ENCODE measurements at places on chromosomes 5 and 9. TPM values are rescaled to one million over a fixed set of nuclear protein-coding genes. Genes with fewer than 3 reads are reported as not detected.

DNA sequence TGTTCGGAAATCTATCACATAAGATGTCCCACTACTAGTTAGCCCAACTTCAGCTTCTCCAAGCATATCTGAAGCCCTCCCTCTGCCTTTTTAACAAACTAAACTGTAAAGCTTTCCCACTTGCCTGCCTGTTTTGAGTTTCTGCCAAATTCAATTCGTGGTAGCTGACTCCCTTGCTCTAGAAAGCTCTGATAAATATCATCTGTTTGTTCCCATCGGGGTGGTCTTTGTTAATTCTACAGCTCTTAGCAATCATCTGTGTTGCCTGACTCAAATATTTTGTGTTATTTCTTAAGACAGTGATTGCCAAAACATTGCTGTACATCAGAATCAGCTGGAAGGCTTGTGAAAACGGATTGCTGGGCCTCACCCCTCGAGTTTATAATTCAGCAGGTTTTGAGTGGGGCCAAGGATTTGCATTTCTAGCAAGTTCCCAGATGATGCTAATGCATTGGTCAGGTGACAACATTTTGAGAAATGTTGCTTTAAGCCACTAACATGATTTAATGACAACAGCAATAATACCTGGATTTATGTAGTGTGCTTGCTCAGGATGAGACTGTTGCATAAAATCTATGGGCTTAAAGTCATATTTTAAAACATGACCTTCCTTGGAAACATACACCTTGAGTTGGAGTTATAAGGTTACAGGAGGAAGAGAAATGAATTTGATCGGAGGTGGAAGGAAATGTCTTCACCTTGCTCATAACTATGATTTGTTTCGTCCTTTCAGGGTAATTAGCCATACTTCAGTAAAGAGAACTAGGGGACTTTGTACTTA is 631.9 kb downstream of the PSAT1 start:
- DNase-seq = no peak

- DNase-seq = no peak
Measured at GRCh38 chr9:32072570-32072969, 311.9 kb upstream of the ACO1 start.

DNA sequence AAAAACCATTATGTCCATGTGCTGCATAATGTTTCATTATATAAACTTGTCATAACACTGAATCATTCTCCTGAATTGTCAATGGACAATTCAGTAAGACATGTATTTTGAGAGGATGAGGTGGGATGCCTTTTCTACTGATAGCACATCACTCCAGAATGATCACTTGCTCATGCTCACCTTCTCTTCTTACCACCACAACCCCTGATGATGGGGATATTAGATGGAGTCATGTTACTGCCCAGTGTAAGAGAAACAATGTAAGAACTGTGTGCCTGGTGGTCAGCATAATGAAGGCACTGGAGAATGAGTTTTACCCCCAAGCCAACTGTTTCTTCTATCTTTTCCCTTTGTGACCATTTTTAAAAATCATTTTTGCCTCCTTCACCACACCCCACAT is 198.8 kb downstream of the ADAMTSL1 start:
- no peak for DNase-seq

DNA sequence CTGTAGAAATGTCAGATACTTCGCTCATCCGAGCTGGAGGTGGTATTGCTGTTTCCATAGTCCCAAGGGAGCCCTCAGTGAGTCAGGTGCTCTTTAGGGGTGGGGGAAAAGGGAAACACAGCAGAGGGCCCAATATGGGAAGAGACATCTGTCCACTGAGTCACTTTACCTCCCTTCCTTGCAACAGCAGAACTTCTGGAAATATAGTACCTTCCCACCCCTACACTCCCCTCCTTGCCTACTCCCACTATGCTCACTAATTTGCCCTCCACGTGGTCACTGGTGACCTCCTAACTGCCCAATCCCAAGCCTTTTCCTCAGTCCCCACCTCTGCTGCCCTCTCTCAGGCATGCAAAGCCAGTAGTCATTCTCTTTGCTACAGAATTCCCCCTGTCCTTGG is 1.9 kb downstream of the HK3 start:
- no peak for DNase-seq

GRCh38 chr5:54996466-54996865 is 11.1 kb upstream of the ESM1 start:
- DNase-seq = no peak

GRCh38 chr9:2041736-2042135 is 26.6 kb downstream of the SMARCA2 start:
- DNase-seq = no peak

DNA sequence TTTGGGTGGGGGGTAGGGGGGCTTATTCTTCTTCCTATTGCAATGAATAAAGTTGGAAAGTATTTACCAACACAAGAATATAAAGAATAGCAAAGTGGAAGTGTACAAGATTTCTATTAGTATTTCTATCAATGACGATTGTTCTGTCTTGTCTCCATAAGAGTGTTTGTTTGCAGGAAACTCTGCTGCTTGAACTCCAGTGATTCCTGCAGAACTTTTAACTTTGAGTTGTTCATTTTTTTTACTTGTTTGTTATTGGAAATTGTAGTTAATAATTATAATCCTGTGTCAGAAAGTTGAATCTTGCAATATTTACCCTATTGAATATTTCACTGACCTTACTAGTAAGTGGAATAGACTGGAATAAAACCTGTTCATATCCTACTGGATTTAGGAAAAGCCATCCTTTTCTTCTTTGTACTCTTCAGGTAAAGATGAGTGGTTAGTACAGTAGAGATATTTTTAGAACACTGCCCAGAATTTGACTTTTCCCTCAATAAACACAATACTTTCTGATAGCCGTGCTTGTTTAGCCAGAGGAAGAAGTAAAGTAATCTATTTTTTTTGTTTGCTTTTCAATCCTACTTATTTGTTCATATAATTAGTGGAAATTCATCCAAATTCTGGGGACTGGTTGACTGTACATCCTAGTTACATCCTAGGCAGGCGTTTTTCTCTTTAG is 340.4 kb downstream of the TENT4A start:
- no peak for DNase-seq

DNA sequence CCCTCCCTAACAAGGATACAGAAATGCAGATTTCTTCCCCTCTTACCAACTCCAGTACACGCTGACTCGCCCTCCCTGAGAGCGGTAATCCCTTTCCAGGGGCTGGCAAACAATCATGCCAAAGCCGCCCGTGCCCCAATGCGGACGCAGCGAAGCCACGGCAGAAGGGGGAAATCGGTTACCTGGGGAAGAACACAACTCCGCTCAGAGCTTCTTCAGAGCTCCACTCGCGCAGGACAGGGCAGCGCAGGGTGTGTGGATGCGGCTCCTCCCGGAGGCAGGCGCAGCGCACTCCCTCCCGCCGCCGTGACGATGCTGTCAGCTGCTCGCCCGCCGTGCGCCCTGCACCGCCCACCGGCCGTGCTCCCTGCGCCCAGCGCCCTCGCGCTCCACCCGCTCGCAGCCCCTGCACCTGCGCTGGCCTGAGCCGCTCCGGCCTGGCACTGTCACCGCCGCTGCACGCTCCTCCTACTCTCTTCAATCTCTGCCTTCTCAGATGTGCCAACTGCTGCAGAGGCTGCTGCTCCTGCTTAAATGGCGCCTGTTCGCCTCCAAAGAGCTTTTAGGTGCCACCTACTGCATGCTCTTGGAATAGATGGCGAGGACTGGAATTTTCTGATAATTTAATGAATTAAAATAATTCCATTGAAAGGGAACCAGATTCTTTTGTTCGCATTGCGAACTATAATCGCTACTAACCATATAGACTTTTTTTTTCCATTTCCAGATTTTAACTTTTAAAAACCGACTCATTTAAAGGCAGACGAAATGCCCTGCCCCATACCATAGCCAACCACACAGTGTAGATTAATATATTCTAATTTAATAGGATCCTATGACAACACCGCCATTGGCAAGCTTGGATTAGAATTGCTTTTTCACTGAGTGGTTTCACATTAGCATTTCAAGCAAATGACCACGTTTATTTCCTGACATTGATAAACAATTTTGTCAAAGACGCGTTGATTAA is at the start of gene DIRAS2:
Gene DIRAS2, minus strand, starts transcription at position 255 of the 970 bp plus-strand sequence. CDS start 28,997 bp downstream, outside the sequence.
- no peak for DNase-seq

GRCh38 chr9:105969636-105970035 is 275.3 kb downstream of the TMEM38B start:
- no peak for DNase-seq

GRCh38 chr9:114779352-114779845 is 26.4 kb downstream of the TNFSF15 start:
- peak; percentile 68 for DNase-seq

GRCh38 chr9:137234055-137234697 is 3.5 kb downstream of the SLC34A3 start:
- no peak for DNase-seq

DNA sequence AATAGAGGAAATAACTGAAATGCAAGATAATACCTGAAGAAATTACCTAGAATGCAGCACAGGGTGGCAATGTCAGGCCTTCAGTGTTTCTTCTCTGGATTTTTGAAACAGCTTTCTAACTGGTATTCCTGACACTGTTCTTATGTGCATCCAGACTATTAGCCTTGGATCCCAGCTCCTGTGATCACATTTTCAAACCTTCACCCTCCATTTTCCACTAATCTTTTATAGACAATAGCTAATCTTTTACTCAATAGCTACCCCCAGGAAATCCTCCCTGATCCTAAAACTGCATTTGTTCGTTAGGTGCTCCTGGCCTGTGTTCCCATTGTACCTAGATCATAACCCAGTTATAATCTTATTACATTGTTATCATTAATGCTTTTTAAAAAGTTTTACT is 101.5 kb upstream of the DHFR start:
- DNase-seq = no peak

IFNA2 gene
- total RNA-seq = not detected

MCC gene
- total RNA-seq = 41.9 TPM

DDX4 gene
- not detected for total RNA-seq

Measured in sciatic nerve (tissue), 2 donors.